ENCODE measurements at places on chromosomes 3 and 15.

DNA sequence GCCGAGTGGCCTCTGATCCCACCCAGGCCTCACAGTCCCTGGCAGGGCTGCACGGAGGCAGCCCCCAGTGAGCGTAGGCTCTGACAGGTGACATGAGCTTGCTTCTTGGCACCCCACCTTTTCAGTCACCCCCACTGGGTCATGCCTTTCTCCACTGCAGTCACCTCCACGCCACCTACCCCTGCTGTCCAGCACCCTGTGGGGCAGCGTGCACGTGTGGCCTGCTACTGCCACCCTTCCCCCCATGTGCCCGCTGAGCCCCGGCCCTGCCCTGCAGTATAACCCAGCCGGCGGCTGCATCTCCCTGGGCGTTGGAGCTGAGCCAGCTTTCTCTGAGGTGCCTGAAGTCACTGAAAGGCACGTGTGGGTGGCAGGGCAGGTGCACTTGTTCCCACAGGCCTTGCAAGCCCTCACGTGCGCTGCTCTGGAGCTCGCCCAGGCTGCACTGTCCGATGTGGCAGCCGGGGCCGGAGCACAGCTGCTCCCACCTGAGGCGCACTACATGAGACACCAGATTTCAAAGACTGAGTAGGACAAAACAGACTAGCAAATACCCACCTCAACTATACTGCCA is 65.6 kb downstream of the NIPA2 start:
- no peak for DNase-seq

- no peak for DNase-seq
Measured at GRCh38 chr3:35723480-35724097, 84.3 kb downstream of the ARPP21 start.

GRCh38 chr3:114363554-114364202 is 69.8 kb downstream of the TIGIT start:
- DNase-seq: peak; percentile 65

- DNase-seq: no peak
Measured at GRCh38 chr3:4907643-4908432, 71.4 kb upstream of the BHLHE40 start.

- DNase-seq: peak; percentile 37
Measured at GRCh38 chr3:8317661-8318649, 183.7 kb upstream of the LMCD1 start.

DNA sequence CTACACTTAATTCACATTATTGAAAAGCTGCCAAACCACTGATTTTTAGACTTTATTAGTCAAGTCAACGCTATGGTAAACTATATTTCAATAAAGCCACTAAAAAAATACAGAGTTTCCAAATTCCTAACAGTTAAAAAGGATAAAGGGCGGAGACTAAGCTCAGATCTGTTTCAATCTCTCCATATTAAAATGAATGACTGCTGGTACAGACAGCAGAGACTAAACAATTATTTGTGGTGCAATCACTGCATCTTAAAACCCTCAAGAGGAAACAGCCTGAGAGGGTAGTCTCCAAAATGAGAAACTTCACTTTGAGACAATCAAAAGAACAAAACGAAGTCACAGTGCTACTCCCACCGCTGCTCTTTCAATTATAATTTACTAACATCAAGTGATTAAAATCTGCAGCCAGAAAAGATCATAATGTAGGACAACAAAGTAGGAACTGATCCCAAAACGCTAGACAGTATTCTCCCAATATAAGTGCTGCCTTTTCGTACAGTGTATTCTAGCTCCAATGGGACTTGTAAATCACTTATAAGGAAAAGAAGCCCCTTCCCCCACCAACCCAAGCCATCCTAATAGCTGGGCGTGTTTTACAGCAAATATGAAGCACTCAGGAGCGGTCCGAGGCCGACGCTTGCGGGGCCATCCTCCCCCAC is 1.2 kb downstream of the UBP1 start:
- peak; percentile 73 for DNase-seq

GRCh38 chr3:73475717-73476116 is 149.0 kb downstream of the PDZRN3 start:
- no peak for DNase-seq

DNA sequence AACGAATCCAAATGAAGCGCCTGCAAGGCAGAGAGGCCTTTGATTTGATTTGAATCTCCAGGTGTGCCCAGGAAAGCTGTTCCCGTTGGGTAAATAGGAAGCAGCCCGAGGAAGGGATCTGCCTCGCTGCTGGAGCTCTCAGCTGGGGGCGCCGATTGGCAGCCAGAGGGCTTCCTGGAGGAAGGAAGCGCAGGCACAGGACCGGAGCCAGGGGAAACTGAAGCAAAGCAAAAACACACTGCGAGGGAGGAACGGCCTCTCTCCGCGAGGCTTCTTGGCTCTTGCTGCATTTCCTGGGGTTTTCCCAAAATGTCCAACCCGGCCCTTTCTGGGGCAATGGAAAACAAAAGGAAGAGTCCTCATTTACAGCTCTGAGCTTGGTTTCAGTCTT is 80.3 kb downstream of the TMEM266 start:
- no peak for DNase-seq

GRCh38 chr3:153762411-153763235 is 358.6 kb upstream of the ARHGEF26 start:
- peak; percentile 14 for DNase-seq

GRCh38 chr3:335240-335639 is 138.7 kb downstream of the CHL1 start:
- DNase-seq: no peak

DNA sequence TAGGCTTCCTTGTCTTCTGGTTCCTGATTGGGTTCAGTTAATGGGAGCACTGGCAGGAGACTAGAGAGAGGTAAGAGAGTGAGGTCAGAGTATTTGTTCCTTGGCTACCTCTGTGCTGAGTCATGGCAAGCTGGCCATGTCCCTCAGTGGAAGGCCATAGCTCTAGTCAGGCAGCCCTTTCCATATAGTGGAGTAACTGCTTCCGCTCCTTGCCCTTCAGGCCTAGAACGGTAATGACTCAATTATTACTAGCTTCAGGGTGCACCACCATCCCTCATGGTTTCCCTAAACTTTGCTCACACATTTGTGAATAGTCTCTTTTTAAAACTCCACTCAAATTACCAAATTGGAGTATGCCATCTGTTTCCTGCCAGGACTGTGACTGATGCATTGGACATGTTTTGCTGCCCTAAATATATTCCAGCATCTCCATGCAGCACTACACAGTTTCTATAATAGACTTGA is 10.5 kb upstream of the ANO10 start:
- peak; percentile 56 for DNase-seq

DNA sequence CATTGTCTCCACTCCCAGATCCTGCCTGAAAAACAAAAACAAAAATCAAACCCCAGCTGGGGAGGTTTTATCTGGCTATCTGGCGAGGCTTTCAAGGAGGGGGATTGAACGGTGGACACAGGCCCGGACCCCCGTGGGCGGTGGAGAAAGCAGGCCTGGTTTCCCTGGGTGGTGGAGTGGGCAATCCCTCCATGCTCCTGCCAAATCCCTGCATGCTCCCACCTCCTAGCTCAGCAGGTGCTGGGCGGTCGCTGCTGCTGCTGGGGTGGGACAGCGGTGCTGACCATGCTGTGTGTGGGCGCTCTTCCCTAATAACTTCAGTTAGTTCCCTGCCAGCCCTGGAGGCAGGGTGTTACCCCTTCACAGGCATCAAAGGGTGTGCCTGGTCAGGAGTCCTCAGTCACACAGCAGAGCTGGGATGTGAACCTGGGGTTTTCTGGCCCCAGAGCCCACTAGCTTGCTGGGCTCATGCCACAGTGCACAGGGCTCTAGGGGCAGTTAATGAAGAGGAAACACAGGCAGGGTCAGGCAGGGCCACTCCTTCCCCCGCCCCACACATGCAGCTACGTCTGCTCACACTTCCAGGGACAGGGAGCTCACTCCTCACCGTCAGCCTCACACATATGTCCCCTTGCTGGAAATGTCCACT is 15.9 kb upstream of the PLXND1 start:
- no peak for DNase-seq

DNA sequence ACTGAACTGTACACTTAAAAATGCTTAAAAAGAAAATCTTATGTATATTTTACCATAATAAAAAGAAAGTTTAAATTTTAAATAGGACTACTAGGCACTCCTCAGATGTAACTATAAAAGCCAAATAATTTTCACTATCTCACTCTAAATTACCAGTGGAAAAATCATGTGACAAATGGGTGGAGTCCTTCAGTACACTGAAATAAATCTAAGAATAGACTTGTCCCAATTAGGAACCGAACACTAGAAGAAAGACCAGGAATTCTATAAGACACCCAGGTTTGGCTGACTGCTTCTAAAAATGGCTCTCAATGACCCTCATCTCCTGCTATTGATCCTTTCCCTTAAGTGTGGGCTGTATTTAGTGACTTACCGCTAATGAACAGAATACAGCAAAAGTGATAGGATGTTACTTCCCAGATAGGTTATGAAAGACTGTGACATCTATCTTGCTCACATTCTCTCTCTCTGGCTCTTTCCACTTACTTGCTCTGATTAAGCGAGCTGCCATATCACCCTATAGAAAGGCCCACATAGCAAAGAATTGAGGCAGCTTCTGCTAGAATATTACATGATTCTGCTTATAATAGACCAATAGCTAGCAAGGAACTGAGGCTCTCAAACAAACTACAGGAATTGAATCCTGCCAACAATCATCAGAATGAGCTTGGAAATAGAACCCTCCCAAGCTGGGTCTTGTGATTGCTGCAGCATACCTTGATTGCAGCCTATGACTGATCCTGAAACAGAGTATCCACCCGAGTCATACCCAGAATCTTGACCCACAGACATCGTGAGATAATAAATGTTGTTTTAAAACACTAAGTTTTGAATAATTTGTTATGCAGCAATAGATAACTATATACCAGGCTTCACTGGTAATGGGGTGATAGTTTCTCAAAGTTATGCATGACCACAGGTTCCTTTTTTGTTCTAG is 16.9 kb downstream of the TTBK2 start:
- no peak for DNase-seq

GRCh38 chr15:63834500-63835210 is 907 bp upstream of the HERC1 start:
- no peak for DNase-seq

GRCh38 chr15:38186507-38186906 is 66.1 kb upstream of the SPRED1 start:
- no peak for DNase-seq

DNA sequence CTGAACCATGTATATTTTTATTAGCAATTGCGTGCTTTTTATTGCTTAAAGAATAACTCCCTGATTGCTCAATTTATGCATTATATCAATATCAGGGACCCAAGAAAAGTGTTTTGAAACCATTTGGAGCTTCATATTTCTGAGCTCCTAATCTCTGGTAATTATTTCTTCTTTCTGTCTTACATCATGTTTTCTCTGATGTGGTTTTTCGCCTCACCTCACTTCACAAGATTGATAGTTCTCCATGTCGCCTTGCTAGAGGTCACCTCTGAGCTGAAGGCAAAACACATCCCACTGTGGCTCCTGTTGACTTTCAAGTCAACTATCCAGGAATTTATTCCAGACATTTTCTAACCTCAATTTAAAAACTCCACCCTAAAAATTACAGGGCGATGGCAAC is 837.4 kb downstream of the CADM2 start:
- DNase-seq: no peak

DNA sequence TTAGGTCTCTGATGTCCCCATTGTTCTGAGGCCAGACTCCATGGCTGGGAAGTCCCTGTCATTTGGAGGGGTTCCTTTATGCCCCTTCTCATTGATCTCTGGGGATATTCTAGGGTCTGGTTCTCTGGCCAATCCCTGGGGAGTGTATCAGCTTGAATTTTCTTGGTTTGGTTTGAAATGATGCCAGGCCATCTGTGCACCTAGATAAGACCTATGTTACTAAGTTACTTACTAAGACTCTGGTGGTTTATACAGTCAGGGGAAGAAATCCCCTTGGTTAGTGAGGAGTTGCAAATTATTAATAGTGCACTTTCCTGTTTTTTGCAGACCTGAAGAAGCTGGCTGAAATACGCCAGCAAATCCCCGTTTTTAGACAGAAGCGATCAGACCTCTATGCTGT is 20.3 kb downstream of the NIT2 start:
- no peak for DNase-seq

All from adipocyte (in vitro differentiated cells).